ENCODE measurements at places on chromosomes 6 and 20.

DNA sequence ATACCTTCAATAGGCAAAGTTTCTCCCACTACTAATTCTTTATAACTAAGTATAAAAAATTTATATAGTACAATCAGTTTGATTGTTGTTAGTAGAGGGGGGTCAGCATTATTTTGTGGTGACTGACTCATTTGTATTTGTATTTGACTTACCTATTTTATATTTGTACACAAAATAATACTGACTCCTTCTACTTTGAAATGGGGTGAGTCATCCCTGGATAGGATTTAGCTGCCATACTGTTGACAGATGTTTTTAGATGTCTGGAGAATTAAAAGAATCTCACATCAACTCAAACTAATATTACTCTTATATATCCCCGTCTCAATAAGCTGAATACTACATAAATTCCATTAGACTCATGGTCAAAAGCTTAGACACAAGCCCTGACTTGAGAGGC lies 114.9 kb downstream of the FRK start:
- DNase-seq: no peak

DNA sequence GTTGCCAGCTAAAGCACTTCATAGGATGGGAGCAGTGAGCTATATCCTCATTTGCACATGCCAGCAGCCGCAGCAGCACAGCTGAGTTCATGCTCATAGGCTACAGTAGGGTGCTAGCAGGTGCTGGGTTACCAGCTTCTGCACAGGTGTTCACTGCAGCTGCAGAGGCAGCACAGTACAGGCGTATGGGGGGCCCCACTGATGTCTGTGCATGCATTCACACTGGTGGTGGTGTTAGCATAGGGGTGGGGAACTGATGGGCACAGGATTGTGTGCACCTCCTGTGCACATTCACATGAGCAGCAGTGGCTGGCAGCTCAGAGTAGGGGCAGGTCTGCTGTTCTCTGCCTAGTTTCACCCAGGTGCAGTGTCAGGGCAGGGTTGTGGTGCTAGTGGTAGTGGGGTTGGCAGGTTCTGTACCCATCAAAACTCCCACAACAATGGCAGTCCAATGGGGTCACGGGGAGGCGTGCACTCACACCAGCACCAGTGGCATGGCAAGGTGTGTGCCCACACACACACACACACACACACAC lies 58.9 kb upstream of the IRAK1BP1 start:
- DNase-seq: no peak

DNA sequence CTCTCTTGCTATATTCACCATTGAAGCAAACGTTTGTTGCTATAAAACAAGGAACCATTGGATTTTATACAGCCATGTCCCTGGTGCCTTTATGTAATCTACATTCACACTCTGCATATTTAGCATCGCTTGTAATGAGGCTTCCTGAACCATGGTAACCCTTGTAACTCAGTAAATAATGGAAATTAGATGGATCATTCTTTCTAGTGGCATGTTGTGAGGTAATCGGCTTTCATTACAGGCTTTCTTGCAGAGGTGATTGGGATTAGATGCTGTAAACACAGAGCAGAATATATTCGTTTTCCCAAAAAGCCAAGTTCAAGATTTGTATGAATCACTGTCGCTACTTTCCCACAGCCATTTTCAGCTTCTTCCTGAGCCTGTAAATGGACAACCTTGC lies 36.1 kb downstream of the SMPDL3A start:
- DNase-seq: no peak

DNA sequence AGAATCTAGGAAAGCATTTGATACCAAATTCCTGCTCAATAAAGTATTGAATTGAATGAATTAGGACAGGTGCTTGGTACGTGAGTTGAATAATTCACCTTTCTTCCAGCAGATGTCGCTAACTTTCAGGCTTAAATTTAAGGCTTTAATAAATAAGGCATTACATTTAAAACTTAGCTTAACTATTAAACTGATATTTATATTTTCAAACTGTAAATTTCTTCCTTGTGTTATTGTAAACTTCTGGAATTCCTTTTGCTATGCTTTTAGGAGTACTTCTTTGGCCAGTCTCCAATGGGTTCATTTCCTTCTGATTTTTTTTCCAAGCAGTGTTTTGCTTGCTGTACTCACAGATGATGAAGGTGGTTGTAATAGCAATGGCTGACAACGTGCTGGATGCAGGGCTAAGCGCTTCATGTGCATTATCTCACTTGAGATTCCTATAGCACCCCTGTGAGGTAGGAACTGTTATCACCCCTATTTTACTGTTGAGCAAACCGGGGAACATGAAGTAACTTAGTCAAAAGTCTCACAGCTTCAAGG lies 71.3 kb upstream of the SLC2A12 start:
- peak; percentile 77 for DNase-seq

GRCh38 chr6:154937306-154938220 lies 57.6 kb upstream of the TIAM2 start:
- DNase-seq: no peak

- no peak for DNase-seq
These were observed 11.2 kb downstream of the OGFRL1 start for GRCh38 chr6:71299541-71300470.

DNA sequence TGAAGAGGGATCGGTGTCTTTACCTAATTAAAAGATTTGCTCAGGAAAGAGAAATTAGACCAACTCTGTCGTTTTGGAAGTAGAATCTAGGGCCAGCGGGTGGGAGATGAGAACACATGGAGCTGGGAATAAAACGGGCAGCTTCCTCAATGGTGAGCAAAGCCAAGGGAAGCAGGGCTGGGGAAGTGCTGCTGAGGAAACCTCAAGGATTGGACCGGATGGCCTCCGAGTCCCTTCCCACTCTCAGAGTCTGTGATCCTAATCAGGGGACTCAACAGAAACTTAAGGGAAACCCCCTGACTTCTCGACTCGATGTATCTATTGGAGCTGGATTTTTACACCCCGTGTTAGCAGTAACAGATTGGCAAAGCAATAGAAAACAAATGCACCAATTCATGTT lies 10.8 kb downstream of the GCNT2 start:
- peak; percentile 35 for DNase-seq

- no peak for DNase-seq
These were observed 33.9 kb downstream of the ADTRP start for GRCh38 chr6:11744753-11745152.

- peak; percentile 20 for DNase-seq
These were observed 2.4 kb upstream of the DBNDD2 start for GRCh38 chr20:45405571-45406259.

- DNase-seq: no peak
These were observed 68.1 kb upstream of the TOX2 start for GRCh38 chr20:43846516-43846905.
